ENCODE measurements at places on chromosomes 2 and 18.
A peak's percentile ranks its signal among the peaks of the same experiment; 100 is the strongest.

DNA sequence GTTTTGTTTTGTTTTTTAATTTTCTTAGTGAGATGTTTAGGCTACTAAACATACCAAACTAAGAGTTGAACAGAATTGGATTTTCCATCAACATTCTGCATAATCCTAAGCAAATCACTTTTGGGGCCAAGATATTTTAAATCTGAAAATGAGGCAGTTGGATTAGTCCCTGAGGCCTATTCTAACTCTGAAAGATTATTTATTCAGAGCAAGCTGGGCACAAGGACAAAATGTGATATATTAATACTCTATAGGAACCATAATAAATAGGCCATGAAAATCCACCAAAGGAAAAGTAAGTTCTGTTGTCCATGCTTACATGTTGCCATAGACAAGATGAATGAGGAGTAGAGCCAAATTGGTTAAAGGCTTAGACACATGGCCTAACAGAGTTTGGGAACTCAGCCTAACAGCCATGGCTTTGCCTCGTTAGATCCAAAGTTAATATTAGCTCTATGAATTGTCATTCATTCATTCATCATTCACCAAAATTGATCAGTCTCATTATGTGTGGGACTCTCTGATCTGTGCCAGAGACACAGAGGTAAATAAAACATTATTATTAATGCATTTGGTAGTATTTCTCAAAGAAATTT is 183.5 kb downstream of the SCG2 start:
- no peak for DNase-seq

DNA sequence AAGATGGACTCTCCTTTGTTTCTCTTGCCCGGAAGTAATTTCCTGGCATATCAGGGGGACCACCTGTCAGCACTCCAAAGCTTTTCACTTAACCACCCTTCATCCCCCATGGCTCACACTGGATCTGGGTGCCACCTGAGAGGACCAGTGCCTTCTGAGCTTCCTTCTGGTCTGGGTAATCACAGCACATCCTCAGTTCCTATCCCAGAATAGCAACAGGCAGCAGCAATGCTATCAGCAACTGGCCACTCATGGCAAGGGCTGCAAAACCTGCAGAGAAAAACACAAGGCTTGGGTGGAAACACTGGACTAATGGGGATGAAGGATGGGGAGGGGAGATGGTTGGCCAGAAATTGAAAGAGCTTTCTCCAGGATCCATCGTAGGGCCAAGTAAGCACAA is 59.9 kb upstream of the STPG4 start:
- no peak for DNase-seq

- peak; percentile 29 for DNase-seq
Observed at GRCh38 chr2:38185012-38185491, 109.1 kb upstream of the CYP1B1 start.

DNA sequence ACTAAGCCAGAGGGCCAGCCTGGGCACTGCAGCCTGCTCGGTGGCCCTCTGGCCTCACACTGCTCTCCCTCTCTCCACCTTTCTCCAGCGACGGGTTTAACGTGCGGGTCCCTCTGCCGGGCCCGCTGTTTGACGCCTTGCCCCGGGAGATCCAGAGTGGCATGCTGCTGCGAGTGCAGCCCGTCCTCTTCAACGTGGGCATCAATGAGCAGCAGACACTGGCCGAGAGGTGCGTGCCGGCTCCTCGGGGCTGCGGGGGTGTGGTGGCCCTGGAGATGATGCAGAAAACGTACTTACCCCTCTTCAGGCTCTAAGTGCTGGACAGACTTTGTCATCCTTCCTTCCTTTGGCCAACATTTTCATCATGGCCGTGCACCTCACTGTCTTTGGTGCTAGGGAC is 42.4 kb downstream of the COA5 start:
- no peak for DNase-seq
